ENCODE measurements at places on chromosomes 16 and 17.

DNA sequence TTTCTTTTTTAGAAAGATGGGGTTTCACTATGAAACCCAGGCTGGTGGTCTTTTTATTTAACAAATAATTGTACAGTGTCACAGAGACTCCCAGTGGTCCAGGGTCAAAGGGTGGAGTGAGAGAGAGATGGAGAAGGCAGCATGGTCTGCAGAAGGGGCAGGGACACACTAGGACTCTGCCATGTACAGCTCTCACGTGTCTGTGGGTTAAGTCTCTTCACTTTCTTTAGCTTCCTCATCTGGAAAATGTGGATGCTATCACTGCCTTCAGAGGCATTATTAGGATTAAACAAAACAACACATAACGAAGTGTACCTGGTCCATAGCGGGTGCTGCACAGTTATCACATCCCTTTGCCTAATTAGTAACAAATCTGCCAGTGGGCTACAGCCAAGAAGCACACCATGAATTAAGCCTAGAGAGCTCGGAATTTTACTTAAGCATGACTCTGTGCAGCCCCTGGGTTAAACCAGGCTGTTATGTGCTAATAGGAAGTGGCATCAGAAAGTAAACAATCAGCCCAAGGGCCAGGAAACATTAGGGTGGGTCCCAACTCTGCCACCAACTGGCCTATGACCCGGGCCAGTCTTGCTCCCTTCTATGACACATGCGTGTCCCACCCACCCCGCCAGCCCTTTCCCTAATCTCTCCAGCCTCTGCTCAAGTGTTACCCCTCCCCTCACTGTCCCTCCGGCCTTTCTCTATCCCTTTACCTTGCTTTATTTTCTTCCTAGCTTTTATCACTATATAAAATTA is 13.9 kb downstream of the TOP3A start:
- DNase-seq, result no peak

DNA sequence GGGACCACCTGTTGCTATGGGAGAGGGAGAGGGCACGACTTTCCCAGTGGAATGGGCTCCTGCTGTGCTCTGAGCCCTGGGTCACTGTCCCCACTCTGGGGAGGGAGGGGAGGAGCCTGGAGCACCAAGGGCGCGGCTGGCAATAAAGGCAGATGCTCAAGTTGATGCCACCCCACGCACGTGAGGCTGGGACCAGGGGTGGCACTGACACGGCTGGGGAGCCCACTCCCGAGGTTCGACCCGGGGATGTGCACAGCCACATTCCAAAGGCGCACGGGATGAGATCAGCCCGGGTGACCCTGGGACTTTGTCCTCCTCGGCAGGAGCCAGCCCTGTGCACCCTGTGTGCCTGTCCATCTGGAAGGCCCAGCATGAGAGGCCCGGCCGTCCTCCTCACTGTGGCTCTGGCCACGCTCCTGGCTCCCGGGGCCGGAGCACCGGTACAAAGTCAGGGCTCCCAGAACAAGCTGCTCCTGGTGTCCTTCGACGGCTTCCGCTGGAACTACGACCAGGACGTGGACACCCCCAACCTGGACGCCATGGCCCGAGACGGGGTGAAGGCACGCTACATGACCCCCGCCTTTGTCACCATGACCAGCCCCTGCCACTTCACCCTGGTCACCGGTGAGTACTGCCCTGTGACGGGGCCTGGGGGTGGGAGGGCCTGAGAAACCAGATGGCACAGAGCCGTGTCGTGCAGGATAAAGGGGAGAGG is at the start of gene ENPP7:
Gene ENPP7 (plus strand): TSS at position 175 of the 715 bp plus-strand sequence. CDS start 197 bp downstream, at position 372.
- DNase-seq, result no peak

GRCh38 chr16:87652799-87653198 is 50.5 kb downstream of the JPH3 start:
- DNase-seq, result no peak

GRCh38 chr16:52312716-52313115 is 234.2 kb downstream of the TOX3 start:
- DNase-seq, result no peak

DNA sequence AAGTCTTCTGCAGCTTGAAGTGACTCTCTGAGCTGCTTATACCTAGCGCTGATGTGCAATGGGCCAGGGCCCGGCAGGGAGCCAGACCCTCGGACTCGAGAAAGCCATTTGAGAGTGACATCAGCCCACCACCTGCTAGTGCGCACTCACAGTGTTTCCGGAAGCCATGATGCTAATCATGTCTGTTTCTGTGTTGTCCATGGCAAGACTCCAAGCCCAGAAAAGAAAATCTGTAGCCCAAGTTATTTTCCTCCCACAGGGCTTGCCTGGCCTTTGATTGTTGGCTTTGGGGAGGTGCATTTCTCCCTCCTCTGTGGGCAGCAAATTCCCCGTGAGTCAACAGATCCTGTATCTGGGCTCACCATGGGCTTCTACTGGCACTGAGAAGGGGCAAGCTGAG is 1.8 kb upstream of the CDRT4 start:
- no peak for DNase-seq

GRCh38 chr16:55037966-55038365 is 107.3 kb downstream of the IRX5 start:
- DNase-seq, result no peak

DNA sequence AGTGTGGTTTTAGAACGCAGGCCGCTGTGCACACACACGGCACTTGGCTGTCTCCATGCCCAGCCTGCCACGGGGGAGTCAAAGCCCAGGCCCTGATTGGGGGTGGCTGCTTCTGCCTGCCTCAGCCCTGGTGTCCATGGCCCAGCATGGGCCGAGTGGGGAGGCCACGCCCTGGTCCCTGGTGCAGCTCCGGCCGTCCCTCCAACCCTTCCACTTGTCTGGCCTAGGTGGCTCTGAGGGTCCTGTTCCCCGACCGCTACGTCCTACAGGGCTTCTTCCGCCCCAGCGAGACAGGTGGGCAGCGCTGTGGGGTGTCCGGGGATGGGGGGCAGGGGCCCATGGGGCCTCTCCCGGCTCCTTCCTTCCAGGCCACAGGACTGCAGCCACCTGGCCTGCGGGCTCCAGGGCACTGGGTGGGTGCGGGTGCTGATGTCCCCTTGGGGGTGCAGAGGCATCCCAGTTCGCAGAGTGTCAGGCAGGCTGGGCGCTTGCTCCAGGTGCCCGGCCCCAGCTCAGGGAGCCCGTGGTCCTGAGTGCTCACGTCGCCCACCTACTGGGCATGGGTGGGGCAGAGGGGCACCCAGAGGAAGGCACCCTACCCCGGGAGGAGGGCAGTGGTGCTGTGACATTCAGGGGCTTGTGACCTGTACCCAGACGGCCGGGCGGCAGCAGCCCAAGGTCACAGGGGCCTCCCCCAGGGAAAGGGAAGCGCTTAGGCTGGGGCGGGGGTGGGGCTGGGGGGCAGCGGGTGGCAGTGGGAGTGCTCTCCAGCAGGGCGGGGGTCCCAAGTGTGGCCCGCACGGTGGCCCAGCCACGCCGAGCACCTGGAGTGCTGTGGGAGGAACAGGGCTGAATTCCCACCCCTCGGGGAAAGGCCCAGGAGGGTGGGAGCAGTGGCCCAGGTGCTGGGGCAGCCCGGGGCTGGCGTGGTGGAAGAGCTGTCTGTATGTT is 11.8 kb downstream of the CENPX start:
- DNase-seq, result no peak

DNA sequence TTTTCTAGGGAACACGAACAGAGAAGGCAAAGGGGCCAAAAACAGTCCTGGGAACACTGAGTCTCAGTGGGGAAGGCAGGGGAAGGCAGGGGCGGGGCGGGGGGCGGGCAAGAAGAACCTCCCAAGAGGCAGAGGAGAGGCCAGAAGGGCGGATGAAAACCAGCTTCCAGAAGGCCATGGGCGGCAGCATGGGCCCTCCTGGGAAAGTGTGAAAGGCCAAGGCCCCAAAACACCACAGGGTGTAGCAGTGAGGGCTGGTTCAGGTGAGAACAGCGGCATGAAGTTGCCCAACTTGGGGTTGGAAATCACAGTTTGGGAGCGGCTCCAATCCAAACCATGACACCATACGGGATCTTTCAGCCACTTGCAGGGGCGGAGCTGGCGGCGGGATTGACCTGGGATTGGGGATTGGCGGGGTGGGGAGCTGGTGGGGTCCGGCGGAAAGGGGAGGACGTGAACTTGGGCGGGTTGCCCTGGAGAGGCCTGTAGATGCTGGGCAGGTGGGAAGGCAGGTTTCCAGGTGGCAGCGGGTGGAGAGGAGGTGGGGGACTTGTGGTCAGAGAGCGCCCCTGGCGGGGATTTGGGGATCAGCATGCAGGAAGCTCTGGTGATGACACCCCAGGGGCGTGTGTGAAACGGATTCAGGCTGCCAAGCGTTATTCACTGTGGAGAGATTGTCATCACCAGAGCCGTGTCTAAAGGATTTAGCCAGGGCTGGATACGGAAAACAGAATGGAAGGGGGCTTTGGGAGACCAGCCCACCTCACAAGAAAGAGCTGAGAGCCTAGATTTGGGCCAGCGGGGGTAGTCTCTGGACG is 80.9 kb downstream of the ARHGAP23 start:
- DNase-seq, result peak; percentile 85

DNA sequence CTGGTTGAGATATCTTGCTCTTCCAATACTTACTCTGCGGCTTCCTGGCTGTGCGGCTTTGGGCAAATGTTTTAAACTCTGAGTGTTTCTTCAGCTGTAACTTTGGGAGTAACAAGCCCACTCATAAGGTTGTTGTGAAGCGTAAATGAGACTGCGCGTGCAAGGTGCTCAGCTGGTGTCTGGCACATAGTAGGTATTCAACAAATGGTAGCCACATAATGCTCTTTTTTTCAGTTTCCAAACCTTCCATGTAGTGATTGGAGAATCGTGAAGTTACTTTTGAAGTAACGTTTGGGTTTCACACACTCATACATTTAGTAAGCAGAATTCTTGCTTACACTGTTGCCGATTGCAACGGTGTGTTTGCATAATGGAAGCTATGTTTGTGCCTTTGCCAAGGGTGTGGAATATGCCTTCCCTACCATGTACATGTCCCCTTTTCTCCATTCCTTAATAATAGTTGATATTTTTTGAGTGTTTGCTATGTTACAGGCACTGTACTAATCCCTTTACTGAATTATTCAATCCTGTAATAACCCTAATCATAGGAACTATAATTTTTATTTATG is 829 bp downstream of the DHRS7B start:
- peak; percentile 15 for DNase-seq

DNA sequence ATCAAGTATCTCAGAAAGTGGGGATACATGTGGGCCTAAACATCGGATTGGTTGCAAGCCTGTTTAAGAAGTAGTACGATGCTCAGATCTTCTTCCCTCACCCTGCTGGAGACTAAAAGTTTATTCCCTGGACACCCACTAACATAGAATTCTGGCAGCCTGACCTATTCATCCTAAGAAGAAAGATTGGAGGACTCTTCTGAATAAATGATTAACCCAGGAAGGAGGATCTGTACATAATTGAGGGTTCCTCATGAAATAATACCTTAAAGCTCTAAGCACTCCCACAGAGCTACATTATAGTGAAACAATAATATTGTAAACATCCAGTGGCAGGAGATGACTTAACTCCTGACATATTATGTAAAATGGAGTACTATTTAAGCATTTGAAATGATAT is 111.7 kb downstream of the NLK start:
- DNase-seq, result no peak

- DNase-seq, result no peak
Observed at GRCh38 chr17:8021565-8022359, 17.1 kb upstream of the ALOX15B start.

GRCh38 chr16:15643946-15644250 is 944 bp upstream of the MARF1 start:
- DNase-seq, result no peak

DNA sequence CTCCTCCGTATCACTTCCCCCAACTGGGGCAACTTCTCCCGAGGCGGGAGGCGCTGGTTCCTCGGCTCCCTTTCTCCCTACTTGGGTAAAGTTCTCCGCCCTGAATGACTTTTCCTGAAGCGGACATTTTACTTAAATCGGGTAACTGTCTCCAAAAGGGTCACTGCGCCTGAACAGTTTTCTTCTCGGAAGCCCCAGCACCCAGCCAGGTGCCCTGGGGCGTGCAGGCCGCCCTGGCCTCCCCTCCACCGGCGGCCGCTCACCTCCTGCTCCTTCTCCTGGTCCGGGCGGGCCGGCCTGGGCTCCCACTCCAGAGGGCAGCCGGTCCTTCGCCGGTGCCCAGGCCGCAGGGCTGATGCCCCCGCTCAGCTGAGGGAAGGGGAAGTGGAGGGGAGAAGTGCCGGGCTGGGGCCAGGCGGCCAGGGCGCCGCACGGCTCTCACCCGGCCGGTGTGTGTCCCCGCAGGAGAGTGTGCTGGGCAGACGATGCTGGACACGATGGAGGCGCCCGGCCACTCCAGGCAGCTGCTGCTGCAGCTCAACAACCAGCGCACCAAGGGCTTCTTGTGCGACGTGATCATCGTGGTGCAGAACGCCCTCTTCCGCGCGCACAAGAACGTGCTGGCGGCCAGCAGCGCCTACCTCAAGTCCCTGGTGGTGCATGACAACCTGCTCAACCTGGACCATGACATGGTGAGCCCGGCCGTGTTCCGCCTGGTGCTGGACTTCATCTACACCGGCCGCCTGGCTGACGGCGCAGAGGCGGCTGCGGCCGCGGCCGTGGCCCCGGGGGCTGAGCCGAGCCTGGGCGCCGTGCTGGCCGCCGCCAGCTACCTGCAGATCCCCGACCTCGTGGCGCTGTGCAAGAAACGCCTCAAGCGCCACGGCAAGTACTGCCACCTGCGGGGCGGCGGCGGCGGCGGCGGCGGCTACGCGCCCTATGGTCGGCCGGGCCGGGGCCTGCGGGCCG is 1.6 kb downstream of the HIC1 start:
- DNase-seq, result no peak

DNA sequence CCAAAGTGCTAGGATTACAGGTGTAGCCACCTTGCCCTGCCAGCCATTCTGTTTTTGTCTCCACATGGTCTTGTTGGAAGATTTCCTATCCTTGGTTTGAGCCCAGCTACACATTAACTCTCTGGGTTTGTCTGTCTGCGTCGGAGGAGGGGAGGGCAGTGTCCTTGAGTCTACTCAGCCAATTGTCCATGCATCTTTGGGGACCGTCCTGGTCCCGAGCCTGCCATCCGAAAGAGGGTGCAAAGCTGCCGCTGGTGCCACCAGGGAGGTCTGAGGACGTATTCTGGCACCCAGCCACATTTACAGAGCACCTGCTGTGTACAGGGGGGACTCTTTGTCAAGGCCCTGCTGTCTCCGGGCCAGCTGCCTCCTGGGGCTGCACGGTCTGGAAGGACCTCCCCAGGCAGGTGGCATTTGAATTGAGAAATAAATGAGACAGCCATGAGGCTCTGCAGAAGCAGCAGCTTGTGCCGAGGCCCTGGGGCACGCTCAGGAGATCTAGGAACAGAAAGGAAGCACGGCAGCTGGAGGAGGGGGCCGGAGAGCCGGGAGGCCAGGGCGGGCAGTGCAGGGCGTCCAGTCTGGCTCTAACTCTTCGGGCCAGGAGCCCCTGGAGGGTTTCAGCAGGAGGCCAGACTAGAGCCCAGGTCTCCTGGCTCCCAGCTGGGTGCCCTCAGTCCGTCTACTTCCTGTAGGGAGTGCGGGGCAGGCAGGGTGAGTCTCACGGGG is 1.5 kb downstream of the CYBA start:
- no peak for DNase-seq

GRCh38 chr17:33375103-33375502 is 82.0 kb upstream of the ASIC2 start:
- DNase-seq, result no peak

GRCh38 chr16:50810241-50810965 is 68.5 kb downstream of the CYLD start:
- DNase-seq, result no peak

GRCh38 chr16:71863995-71864394 is 18.2 kb downstream of the ATXN1L start:
- no peak for DNase-seq

Data from hematopoietic multipotent progenitor cell treated with erythropoietin and hydrocortisone succinate and interleukin-3 and kit ligand, for 15 days (in vitro differentiated cells).